Activated T-cell treated with anti-CD3 and anti-CD28 coated beads, Interleukin-2, amount 50 U/mL, for 72 hours (primary cell): ENCODE measurements at places on chromosomes 2 and 18. TPM values are rescaled to one million over a fixed set of nuclear protein-coding genes. Genes with fewer than 3 reads are reported as not detected.

DNA sequence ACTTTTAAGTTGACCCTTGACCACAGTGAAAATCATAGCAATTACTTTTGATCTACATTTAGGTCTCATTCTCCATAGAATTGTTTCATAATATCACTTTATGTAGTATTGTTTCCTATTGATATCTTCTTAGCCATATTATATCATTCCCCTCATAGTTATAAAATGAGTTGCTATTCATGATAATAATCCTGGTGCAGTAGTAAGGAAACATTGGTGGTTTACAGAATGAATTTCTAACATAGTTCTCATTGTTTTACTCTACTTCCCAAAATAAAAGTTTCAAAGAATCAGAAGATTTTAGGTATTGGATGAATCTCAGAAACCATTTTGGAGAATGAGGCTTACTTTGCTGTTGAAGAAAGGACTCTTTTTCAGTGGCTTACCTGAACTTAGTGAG, 246.0 kb downstream of the PARD3B start:
- H3K27ac ChIP-seq: no peak overlapping the region
- no peaks in the 10 kb centered on the region for H3K36me3 ChIP-seq
- no peak for DNase-seq
- H3K27me3 ChIP-seq: no peaks in the 10 kb centered on the region
- H3K4me1 ChIP-seq: no peaks in the 10 kb centered on the region

GRCh38 chr2:30074023-30074422, 72.8 kb upstream of the YPEL5 start:
- H3K36me3 ChIP-seq: no peaks in the 10 kb centered on the region
- no peak for DNase-seq
- H3K4me3 ChIP-seq: no peak overlapping the region
- peaks cover 42% of the 10 kb centered on the region for H3K27me3 ChIP-seq
- no peaks in the 10 kb centered on the region for H3K4me1 ChIP-seq

DNA sequence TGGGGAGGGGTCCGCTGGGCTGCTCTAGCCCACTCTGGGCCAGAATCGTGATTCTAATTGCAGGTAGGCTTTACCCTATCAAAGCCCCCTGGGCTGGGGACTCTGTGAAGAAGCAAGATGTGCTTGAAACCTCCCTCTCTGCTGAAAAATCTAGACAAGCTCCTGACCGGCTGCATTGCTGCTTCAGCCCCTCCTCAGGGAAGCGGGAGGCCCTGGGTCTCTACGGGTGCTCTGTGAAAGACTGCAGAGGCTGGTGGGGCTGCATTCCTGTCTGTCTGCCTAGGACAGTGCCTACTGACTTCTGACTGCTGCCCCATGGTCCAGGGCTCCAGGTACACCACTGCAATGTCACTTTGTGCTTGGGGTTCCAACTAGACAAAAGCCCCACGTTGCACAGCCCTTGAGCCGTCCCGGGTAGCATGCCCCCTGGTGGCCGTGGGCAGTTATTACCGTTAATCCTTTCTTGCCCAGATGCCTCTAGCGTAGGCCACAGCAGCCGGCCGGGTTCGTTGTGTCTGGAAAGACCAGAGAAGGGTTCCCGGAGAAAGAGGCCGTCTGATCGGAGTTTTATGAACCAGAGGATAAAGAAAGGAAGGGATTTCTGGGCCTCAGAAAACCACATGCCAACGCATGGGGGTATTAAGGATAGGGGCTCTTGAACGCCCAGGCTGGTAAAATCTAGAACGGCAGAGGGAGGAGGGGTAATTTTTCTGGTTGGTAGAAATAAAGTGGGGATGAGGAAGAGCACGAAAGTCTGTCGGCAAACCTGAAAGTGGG, 15.9 kb upstream of the C1QL2 start:
- no peaks in the 10 kb centered on the region for H3K27me3 ChIP-seq
- DNase-seq: peak; percentile 69
- no peak overlapping the region for H3K27ac ChIP-seq
- H3K4me1 ChIP-seq: no peaks in the 10 kb centered on the region

GRCh38 chr2:10732924-10733565, 11.6 kb downstream of the ATP6V1C2 start:
- H3K27me3 ChIP-seq: no peaks in the 10 kb centered on the region
- DNase-seq: no peak
- H3K27ac ChIP-seq: no peak overlapping the region

DNA sequence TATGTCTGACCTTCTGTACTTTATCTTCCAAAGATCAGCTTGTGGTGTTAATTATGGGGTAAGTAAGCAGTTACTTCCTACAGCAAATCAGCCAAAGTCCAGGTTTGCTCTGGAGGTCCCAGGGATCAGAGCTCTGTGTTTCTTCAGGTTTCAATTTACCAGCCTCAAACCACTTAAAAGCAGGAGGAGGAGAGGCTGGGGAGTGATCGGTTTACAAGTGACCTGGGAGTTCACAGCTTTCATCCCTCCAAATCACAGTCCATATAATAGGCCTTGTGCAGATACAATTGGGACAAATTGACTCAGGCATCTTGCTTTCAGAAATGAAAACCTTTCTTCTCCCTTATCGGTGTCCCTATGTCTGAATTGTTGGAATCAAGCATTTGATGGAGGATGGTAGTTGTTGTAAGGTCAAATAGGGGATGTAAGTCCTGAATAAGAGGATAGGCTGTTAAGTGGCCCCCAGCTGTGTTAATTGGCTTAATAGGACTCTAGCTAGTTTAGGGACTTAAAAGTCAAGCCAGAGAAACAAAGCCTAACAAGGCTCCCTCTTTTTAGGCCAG, 188.0 kb upstream of the NT5C1B start:
- no peak overlapping the region for H3K27ac ChIP-seq
- H3K4me1 ChIP-seq: no peaks in the 10 kb centered on the region
- H3K4me3 ChIP-seq: no peak overlapping the region
- no peaks in the 10 kb centered on the region for H3K27me3 ChIP-seq
- DNase-seq: no peak
- no peaks in the 10 kb centered on the region for H3K36me3 ChIP-seq

GRCh38 chr2:26503231-26503880, 25.4 kb upstream of the OTOF start:
- H3K4me1 ChIP-seq: peaks cover 11% of the 10 kb centered on the region
- H3K4me3 ChIP-seq: peak overlapping the region; percentile 86
- no peaks in the 10 kb centered on the region for H3K36me3 ChIP-seq
- H3K27ac ChIP-seq: peak overlapping the region; percentile 49

DNA sequence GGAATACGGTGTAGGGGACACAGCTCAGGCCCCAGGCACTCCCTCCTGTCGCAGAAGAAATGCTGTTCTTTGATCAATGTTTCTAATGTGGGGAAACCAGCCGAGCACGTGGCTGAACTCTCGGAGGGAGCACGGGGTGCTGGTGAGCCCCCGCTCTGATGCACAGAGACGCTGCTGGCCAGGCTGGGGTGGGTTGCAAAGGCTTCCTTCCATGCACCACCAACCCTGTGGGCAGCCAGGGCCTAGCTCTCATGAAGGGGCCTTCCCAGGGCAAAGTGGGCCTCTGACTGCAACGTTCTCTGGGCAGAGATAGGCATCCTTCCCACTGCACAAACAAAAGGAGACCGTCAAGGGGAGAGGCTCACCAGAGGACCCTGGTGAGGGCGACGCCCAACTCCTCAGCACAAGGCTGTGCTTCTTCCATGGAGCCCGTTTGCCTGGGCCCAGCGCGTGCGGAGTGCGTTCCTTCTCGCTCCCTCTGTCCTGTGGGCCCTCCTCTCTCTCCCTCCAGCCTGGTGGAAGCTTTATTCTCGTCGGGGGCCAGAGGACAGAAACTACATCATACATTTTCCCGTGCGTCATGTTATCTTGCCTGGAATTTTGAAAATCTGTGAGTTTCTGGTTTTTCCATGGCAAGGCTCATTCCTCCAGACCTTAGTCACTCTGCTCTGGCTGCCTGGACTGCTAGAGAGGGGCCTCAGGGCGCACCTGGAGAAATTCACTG, 61.1 kb upstream of the SP3 start:
- H3K36me3 ChIP-seq: peaks cover 5% of the 10 kb centered on the region
- peaks cover 17% of the 10 kb centered on the region for H3K4me1 ChIP-seq
- H3K27ac ChIP-seq: no peak overlapping the region
- DNase-seq: no peak

DNA sequence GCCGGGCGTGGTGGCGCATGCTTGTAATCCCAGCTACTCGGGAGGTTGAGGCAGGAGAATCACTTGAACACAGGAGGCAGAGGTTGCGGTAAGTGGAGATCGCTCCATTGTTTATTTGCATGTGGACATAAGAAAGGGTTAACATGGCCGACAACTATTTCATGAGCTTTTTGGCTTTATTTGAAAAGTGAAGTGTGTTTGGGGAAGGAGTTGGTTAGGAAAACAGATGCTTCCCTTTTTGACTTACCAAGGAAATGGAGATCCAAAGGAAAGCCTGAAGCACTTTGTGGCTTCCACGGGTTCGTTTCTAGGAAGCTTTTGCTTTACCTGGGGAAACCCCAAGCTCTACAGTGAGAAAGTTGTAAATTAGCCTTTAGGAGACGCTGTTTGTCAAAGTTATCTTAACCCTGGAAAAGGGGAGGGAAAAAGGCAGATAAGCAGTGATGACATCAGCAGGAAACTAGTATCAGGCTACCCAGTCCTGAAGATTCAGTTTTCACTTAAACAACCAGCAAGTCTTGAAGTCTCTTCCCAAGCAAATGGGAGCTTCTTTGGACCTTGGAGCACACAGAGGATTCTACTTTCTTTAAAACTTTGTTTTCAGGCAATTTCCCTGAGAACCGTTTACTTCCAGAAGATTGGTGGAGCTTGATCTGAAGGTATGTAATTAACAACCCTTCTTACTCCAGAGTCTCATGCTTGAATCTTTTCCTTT, at the start of gene CASP10:
Gene CASP10, plus strand, starts transcription at position 492 of the 715 bp plus-strand sequence. CDS start 2,637 bp downstream, outside the sequence.
- peak within 1 kb of the TSS; percentile 97 for H3K4me3 ChIP-seq
- peaks cover 6% of the 10 kb centered on the region for H3K36me3 ChIP-seq
- DNase-seq: peak; percentile 28
- H3K27ac ChIP-seq: peak within 1 kb of the TSS; percentile 97
- no peaks in the 10 kb centered on the region for H3K27me3 ChIP-seq

DNA sequence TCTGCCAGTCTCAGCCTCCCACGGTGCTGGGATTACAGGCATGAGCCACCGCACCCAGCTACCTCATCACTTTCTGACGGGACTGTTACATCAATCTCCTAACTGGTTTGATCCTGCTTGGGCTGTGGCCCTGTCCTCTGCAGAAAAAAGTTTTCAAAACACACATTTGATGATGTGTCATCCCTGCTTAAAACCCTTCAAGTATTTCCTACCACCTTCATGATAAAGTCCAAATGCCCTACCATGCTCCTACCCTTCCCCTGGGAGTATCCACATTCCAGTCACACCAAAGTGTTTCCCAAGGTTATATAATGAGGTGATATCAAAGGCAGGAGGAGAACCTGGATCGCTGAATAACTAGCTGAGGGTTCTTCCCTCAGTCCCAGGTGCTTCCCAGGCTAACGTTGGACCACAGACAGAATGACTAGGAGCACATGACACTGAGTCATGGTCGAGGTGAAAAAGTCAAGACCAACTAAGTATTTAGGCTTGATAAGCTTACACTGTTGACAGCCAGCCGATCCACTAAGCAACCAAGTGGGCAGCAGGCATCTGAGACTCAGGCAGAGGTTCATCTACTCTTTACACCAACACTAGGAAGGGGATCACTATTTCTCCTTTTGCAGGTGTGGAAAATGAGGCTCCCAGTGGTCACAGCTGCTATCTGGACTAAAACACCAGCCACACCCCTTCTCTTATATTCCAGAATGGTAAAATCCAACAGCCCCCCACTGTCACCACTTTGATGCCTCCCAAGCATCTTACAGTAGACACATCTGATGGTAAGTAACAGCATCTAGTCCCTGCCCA, 31.8 kb downstream of the CYRIA start:
- peaks cover 19% of the 10 kb centered on the region for H3K27me3 ChIP-seq
- no peak for DNase-seq
- no peak overlapping the region for H3K4me3 ChIP-seq

- H3K4me3 ChIP-seq: peak overlapping the region; percentile 78
- peak; percentile 68 for DNase-seq
- H3K27ac ChIP-seq: peak overlapping the region; percentile 100
- no peaks in the 10 kb centered on the region for H3K27me3 ChIP-seq
These were observed 75.3 kb downstream of the MBD2 start for GRCh38 chr18:54149078-54149697.

- no peaks in the 10 kb centered on the region for H3K27me3 ChIP-seq
- peaks cover 16% of the 10 kb centered on the region for H3K36me3 ChIP-seq
- no peaks in the 10 kb centered on the region for H3K4me1 ChIP-seq
- no peak for DNase-seq
These were observed 83.1 kb downstream of the FARSB start for GRCh38 chr2:222572751-222573174.

DNA sequence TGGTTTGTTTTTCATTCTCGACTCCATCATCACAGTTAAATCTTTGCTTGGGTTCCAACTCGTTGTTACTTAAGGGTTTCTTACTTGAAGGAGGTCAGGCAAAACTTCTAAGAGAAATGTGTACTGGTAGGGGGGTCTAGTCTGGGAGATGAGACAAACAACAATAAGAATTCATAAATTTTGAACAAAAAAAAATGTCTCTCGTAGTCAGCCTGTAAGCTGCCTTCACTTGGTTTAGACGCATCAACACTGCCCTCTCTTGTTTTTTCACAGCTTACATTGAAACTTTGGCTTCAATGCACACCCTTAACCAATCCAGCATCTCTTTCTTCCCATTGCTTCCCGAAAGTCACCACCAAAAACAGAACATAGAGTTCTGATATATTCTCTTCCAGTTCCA, 576.4 kb upstream of the PIK3C3 start:
- H3K4me1 ChIP-seq: no peaks in the 10 kb centered on the region
- no peak for DNase-seq
- no peaks in the 10 kb centered on the region for H3K36me3 ChIP-seq
- H3K27me3 ChIP-seq: no peaks in the 10 kb centered on the region
- no peak overlapping the region for H3K27ac ChIP-seq

GRCh38 chr2:205946226-205946625, 139.7 kb downstream of the INO80D start:
- no peak overlapping the region for H3K27ac ChIP-seq
- H3K4me3 ChIP-seq: no peak overlapping the region
- DNase-seq: no peak
- H3K36me3 ChIP-seq: no peaks in the 10 kb centered on the region
- H3K4me1 ChIP-seq: no peaks in the 10 kb centered on the region

GRCh38 chr2:38600242-38600891, 2.4 kb downstream of the HNRNPLL start:
- peaks cover 4% of the 10 kb centered on the region for H3K36me3 ChIP-seq
- H3K4me3 ChIP-seq: peak overlapping the region; percentile 92
- peak; percentile 16 for DNase-seq
- peaks cover 63% of the 10 kb centered on the region for H3K4me1 ChIP-seq
- no peaks in the 10 kb centered on the region for H3K27me3 ChIP-seq
- peak overlapping the region; percentile 78 for H3K27ac ChIP-seq

- H3K27me3 ChIP-seq: no peaks in the 10 kb centered on the region
- peak overlapping the region; percentile 85 for H3K4me3 ChIP-seq
- DNase-seq: peak; percentile 60
- H3K4me1 ChIP-seq: peaks cover 81% of the 10 kb centered on the region
- peak overlapping the region; percentile 90 for H3K27ac ChIP-seq
These were observed 77.9 kb downstream of the LIMS1 start for GRCh38 chr2:108612153-108612513.

Gene C2orf42
- total RNA-seq: 29.3 TPM

Gene APOB
- total RNA-seq: not detected

Gene CD226
- total RNA-seq: 81.8 TPM

Gene FAP
- not detected for total RNA-seq

Gene IL1R2
- total RNA-seq: 8.2 TPM

Gene RAB6C
- 0.14 TPM for total RNA-seq

Gene FAM124B
- 0.31 TPM for total RNA-seq
